Amygdala (tissue), 56 donors: ENCODE measurements at places on chromosomes 4 and X.
A peak's percentile ranks its signal among the peaks of the same experiment; 100 is the strongest.

GRCh38 chr4:28287831-28288233 is 1427.2 kb downstream of the STIM2 start:
- DNase-seq: no peak

- DNase-seq: no peak
These were observed 188.6 kb downstream of the TSPAN5 start for GRCh38 chr4:98469771-98470170.

- DNase-seq: no peak
These were observed 8.5 kb downstream of the UGT2B7 start for GRCh38 chr4:69104719-69105275.

GRCh38 chr4:152700151-152700550 is 20.4 kb upstream of the TMEM154 start:
- no peak for DNase-seq

DNA sequence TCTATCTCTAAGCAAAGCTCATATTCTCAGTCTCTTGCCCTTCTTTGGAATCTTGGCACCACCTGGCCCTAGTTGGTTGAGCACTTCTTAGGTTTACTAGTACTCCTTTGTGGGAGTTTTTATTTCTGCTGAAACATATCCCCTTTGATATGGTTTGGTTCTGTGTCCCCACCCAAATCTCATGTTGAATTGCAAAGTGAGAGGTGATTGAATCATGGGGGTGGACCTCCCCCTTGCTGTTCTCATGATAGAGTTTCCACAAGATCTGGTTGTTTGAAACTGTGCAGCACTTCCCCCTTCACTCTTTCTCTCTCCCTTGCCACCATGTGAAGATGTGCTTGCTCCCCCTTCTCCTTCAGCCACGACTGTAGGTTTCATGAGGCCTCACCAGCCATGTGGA is 22.2 kb upstream of the SYNPO2 start:
- no peak for DNase-seq

DNA sequence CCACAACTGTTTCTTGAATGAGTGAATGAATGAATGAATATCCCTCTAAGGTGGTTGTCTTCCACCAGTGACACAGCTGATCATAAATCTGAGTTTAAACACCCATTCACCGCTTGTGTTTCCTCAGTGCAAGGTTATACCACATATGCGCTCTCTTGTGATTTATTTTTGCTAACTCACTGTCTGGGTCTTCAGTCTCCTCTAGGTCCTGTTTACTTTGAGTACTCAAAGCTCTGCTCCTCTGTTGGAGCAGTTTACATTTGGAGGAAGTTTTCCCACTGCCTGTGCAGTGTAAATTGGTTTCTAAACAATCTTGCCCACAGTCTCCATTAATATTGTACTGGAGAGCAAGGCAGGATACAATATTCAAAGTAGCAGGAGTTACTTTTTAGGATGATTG is 212.6 kb upstream of the JADE1 start:
- no peak for DNase-seq

DNA sequence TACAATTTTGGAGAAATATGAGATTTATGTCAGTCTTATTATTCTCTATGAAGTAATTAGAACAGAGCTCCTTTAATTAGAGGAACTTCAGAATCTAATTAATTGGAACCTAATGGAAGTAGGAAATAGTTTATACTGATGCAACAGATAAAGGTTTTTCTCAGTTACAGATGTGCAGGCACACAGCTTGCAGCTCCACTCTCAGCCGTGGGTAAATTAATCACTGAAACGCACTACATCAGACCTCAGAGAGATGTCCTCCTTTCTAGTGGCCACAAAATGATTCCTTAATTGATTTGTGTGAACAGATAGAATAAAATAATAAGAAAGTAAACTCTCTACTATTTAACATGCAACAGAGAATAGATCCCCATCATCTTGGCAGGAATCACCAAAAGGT is 21.5 kb upstream of the NPY2R start:
- DNase-seq: no peak

GRCh38 chr4:128924951-128925350 is 115.5 kb downstream of the JADE1 start:
- DNase-seq: no peak

DNA sequence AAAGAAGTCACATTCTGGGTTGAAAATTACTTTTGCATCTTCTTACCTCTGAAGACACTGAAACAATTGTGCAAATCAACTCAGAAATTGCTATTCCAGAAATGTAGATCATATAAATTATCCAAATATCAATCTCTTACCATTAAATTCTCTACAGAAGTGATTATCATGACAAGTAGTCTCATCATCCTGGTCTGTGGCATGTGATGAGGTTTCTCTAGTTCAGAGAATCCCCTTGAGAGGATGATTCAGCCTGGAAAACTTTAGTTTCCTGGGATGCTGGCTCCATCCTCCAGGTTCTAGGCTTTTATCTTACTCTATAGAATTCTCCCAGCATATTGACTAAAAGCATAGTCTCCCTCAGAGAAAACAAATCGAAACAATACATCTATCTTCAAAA is 76.2 kb upstream of the S100G start:
- DNase-seq: no peak

- DNase-seq: no peak
These were observed 6.9 kb upstream of the ANXA3 start for GRCh38 chr4:78544678-78545077.

- DNase-seq: no peak
These were observed 29.2 kb downstream of the IGFBP7 start for GRCh38 chr4:57080781-57081650.

DNA sequence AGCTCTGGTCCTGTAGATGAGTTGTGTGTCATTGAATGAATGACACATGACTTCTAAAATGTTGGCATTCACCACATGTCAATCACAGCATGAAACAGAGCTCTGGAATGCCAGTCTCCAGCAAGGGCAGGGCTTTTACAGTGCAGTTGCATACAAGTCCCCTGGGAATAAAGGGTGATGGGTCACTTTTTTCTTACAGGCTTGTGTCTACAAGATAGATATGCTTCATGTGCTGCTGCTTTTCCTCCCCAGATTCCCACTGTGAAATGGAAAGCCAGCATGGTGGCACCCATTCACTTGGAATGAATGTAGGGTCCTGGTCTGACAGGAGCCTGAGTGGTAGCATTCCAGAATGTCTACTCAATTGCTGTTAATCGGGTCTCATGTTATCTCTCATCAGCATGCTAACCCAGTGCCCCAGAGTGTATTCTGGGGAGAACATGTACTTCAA is 159.1 kb upstream of the KIT start:
- DNase-seq: no peak

DNA sequence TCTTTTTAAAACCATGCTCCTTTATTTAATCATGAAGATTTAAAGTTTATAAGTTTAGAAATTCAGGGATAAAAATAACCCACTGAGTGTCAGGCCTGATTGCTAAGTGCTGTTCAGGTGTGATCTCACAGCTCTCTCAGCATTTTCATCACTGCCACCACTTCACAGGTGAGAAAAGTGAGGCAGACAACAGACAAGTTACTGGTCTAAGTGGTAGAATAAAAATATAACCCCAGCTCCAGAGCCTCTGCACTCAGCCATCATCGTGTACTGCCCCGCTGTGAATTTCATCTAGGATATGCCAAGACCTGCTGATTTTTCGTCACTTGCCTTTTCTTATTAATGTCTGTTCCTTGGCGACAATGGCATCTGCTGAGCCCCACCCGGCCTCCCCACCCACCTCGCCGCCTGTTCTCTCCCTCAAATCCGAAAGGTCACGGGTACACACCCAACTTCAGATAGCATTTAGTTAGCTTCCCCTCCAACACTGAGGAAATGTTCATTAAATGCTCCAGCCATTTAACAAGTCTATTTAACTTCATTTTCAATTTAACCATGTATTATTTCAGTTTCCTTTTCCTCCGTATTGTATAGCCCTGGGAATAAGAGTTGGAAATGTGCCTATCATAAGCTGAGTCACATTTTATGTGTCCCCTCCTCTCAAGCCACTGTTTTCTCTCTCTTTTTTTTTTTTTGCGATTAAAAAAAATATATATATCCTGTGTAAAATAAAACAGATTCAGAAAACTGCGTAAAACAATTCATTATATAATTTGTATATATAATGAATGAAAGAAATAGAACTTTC is 236.5 kb downstream of the CBR4 start:
- no peak for DNase-seq

DNA sequence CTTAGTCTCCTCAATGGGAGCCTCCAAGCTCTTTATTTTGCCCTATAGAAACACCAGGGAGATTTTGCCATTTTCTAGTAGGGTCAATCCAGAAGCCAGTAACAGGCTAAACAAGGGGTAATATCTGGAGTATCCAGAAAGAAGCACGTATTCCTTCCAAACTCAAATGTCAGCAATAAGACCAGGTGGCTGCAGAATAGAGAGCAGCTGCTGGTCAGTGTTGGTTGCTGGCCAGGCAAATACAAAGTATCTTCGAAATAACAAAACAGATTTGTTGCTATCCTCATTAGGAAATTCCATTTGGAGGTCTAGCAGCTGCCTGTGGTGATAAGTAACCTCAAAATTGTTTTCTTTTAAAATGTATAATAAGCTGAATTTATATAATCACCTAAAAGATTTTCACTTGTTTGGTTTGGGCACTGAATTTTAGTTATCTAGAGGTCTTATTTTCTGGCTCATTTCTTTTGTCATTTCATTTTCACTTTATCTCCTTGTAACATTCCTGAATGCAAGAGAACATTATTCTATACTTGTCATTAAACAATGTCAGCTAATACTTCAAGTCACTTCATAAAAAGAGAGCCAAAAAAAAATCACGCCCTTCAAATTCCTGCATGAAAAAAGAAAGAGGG is 320.6 kb downstream of the DTHD1 start:
- no peak for DNase-seq

- DNase-seq: no peak
These were observed 126.8 kb downstream of the NFKB1 start for GRCh38 chr4:102627831-102628523.

- peak; percentile 10 for DNase-seq
These were observed 59.1 kb downstream of the CASP3 start for GRCh38 chr4:184590196-184590595.

DNA sequence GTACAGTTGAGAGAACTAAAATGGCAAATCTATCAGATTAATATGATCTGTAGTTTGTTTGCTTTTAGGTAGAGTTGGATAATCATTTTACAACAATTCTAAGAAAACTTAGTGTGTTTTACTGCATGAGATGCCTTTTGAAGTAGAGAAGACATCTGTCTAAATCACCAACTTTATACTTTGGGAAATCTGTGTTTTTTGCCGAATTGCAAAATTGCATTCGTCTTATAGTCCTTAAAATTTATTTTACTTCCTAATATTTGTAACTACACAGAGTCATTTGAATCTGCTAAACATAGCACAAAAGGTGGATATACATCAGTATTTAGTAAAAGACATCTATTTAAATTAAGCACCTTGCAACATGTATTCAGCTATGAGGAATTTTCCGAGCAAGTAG is 100.0 kb downstream of the CCSER1 start:
- no peak for DNase-seq

DNA sequence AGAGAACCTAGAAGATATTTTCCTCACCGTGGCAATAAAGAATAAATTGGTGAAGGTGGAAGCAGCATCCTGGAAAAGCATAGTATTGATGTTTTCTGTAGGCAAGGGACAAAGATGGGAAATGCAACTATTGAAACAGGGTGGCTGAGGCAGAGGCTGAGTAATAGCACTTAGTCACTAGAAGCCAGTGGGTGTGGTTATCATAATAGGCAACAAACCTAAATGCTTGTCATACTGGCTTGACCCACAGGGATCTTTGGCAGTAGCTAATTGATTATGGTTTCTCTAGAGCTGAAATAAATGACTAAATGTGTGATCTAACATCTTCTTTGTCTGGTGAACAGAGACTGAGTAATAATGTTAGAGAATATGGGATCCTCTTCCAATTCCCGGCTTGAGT is 353.6 kb upstream of the RPS6KA3 start:
- no peak for DNase-seq

DNA sequence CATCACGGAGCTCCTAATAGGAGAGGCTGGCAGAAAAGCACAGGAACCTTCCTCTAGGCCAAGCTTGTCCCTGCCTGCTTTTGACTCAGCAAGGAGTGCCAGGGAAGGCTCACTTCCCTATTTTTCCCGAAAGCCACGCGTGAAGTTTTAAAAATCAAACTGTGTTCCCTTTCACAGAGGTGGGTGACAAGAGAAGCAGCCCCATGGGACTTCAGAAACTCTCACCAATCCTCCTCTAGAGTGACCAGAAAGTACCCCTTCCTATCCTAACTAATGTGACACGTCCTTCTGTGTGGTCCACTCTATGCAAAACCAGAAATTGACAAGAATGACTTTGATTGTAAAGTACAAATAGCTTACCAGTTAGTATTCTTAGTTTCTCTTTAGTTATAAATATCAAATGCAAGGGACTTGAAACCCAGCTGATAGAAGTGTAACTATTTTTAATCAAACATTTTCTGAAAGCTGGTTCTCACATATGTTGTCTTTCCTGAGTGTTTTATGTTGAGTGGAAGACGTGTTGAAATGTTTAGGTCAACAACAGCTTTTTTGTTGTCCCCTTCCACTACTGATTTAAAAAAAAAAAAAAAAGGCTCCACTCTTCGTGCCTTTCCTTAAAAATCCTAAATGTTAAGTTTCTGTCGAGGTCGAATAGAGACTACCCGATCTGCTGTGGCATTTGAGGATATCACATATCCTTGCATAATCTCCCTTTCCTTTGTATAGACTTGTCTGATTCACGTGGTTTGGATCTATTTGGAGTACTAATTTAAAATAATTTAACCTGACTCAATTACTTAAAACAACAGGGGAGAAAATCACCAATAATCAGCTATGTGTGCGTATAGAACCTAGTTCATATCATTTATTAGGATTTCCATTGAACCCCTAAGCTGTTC is 42.1 kb downstream of the NFKB1 start:
- no peak for DNase-seq

DNA sequence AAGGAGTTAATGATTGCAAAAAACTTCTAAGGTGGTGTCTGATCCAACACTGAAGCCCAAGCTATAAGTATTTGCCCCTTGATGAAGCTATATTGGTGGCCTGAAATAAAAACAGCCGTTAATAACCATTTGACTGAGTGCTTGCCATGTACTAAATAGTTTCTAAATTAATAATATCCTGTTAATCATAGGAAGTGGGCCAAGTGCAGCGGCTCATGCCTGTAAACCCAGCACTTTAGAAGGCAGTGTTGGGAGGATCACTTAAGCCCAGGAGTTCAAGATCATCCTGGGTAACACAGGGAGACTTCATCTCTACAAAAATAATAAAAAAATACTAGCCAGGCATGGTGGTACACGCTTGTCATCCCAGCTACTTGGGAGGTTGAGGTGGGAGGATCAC is 8.3 kb downstream of the NDP start:
- DNase-seq: no peak

GRCh38 chr4:1532549-1533395 is 126.5 kb upstream of the NKX1-1 start:
- DNase-seq: no peak

- no peak for DNase-seq
These were observed 36.0 kb downstream of the PLAC1 start for GRCh38 chrX:134622056-134622812.

GRCh38 chr4:80788798-80789197 is 241.7 kb upstream of the BMP3 start:
- DNase-seq: no peak
